ENCODE measurements at places on chromosomes 6 and 20.

- DNase-seq: no peak
Measured at GRCh38 chr6:3693831-3694230, 57.7 kb downstream of the PXDC1 start.

GRCh38 chr6:2988094-2988425 is 11.6 kb upstream of the NQO2 start:
- no peak for DNase-seq

- DNase-seq: peak; percentile 12
Measured at GRCh38 chr6:36028088-36028876, 674 bp downstream of the MAPK14 start.

- no peak for DNase-seq
Measured at GRCh38 chr6:48552905-48553304, 441.9 kb upstream of the PTCHD4 start.

GRCh38 chr6:21593927-21594415 is 420 bp downstream of the SOX4 start:
- DNase-seq: no peak

GRCh38 chr6:116191881-116192280 is 62.0 kb downstream of the TSPYL4 start:
- no peak for DNase-seq

DNA sequence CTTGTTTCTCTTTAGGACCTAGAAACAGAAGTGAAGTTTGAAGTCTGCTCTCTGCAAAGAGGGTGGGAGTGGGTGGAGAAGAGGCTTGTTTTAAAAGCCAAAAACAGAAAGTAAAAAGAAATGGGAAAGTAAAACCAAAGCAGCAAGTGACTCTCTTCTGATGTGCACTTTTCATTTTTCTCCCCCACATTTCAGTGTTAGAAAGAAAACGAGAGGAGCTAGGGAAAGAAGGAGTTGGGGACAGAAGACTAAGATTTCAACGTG is 1.3 kb downstream of the C6orf141 start:
- no peak for DNase-seq

- DNase-seq: no peak
Measured at GRCh38 chr20:63951398-63952209, 4.6 kb downstream of the UCKL1 start.

Measured in stimulated activated CD4-positive, alpha-beta T cell treated with anti-CD3 and anti-CD28 coated beads, Interleukin-1b, Interleukin-23, amount 100 ng/mL, for 1 hour (primary cell).